RKO (cell line): ENCODE measurements at places on chromosomes 4 and X.

GRCh38 chr4:6493658-6494304, 21.4 kb upstream of the PPP2R2C start:
- DNase-seq, result no peak

- DNase-seq, result peak; percentile 65
Observed at GRCh38 chr4:78951862-78952472, 12.7 kb upstream of the PAQR3 start.

DNA sequence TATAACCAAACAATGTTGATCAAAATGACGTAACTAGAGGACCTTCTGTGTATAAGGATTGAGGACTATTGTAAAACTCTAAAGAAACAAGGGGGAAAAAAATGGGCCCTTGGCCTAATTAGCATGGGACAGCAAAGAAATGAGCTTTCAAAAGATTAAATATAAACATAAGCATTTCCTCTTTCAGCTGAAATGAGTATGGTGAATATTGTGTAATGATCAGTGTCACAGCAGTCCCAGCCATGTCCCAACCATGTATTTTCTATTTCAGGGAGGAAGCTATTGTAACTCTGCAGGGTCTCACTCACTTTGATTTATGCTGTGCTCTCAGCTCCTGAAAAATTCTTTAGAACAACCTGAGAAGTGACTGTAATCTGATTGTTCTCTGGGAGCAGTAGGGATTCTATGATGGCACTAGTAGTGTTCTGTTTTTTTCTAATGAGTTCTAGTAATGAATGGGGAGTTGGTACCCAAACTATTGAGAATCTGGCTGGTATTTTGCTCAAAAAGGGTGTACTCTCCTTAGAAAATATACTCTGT, 25.8 kb downstream of the ANXA10 start:
- DNase-seq, result no peak

GRCh38 chr4:73803213-73803612, 33.3 kb upstream of the CXCL6 start:
- peak; percentile 7 for DNase-seq

GRCh38 chrX:118963159-118963558, 11.3 kb upstream of the LONRF3 start:
- no peak for DNase-seq

GRCh38 chr4:20687864-20688263, 12.4 kb upstream of the PACRGL start:
- DNase-seq, result no peak

GRCh38 chr4:17664755-17665154, 50.3 kb downstream of the MED28 start:
- no peak for DNase-seq

DNA sequence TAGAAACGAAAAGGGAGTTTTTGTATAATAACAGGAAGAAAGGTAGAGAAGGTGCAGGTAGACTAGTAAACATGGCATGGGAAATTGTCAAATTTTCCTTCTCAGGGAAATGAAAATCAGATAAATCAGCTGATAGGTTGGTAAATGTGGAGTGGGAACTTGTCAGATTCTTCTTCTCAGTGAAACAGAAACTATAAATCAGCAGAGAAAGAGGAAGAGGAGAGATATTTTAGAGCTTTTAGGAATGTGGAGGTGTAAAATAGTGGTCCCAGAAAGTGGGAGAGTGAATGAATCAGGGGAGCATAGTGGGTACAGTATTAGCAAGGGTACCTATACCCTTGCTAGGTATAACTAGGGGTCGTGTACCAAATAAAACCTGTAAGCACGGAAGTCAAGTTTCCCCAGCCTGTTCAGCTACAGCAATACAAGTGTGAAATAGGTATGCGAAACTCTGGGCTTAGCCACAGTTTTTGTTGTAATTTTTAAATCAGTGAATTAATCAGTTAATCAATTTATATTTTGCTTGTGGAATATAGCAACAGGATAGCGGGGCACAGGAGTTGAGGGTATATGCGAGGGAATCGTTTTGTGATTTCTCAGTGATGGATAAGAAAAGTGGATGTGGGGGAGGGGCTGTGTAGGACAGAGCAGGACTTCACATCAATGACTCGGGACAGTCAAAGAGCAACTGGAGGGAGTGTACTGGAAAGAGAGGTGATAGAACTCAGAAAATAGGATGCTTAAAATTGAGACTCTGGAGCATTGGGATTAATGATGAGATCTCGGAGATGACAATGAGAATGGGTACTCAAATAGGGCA, 561.5 kb downstream of the INPP4B start:
- DNase-seq, result no peak

DNA sequence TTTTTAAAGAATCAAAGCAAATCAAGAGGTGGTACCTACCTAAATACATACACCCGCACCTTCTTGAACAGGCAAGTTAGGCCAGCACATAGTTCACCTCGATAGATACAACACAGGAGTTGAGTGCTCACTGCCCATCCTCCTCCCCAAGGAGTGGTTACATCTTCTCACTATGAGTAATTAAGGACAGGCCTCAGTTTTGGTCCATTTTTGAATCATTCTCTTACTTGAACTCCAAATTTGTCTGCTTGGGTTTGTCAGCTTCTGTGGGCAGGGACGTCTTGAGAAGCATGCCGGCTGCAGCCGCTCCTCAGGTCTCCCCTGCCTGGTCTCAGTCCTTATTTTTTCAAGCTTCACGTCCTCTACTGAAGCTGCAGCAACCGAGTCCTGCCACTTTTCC, 190.6 kb upstream of the RBPJ start:
- DNase-seq, result no peak

DNA sequence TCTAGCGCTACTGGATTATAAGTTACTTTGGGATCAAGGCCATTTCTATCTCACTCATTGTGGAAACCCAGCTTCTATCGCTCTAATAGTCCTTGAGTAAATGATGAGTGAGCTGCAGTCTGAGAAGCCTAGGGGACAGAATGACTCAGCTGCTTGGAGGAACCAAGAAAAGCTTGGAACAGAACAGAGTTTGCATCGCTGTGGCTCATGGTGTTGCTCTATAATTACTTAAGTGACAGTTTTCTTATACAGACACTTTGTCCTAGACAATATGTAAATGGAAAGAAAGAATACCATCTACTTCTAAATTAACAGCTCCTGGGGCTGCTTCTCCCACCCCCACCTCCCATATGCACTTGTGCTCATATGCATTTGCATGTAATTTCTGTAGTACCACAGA, 156.9 kb downstream of the SLIT2 start:
- no peak for DNase-seq

DNA sequence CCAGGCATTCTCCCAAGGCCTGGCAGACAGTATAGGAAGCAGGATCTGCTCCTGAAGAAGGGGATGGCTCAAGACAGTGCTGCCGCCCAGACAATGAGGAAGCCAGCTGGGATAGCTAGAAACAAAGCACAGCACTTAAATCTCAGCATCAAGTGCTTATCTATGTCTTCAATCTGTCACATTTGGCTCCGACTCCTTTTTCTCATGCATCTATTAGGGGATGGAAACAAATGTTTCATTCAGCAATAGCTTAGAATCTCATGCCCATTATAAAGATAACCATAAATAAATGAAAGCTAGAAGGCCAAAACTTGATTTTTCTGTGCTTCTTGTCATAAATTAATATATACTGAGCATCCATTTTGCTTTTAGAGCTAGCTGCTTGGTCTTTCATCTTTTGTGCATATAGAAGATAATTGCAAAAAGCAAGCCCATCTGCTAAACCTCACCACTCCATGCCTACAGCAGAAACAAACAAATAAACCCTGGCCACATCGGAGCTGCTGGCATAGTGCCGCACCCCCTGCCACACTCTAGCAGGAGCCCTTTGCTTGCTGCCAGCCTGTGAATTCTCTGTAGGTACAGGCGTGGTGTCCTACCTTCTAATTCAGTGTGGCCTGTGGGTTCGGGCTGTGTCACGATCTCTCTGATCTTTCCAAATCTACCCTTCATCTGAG, 75.9 kb downstream of the AASDH start:
- no peak for DNase-seq

DNA sequence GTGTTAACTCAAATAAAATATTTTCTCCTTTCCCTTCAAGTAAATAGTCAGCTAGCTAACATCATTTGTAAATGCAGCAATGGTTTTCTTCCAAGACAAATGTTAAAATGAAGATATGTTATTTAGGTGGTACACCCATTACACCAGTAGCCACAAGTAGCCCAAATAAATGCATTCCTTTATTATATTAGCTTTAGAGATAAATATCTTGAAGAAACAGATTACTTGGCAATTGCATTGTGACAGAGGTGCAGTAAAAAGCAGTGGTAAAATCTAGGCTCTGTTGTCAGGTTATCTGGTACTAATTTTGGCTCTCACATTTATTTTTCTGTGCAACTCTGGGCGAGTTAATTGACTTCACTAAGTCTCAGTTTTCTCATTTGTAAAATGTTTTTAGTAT, 193.0 kb downstream of the NAA11 start:
- no peak for DNase-seq
